ENCODE measurements at places on chromosomes 3 and 15. TPM values are rescaled to one million over a fixed set of nuclear protein-coding genes. Genes with fewer than 3 reads are reported as not detected.

The ANO10 gene
- total RNA-seq: 3.5 TPM

- H3K27me3 ChIP-seq: peaks cover 6% of the 10 kb centered on the region
- peaks cover 33% of the 10 kb centered on the region for H3K36me3 ChIP-seq
- peak overlapping the region; percentile 90 for H3K4me3 ChIP-seq
Measured at GRCh38 chr15:43775411-43775965, 1.3 kb downstream of the ELL3 start.

GRCh38 chr3:185042312-185043050 is 110.4 kb downstream of the C3orf70 start:
- no peak for DNase-seq
- no peak overlapping the region for H3K4me3 ChIP-seq
- H3K27me3 ChIP-seq: no peaks in the 10 kb centered on the region
- peaks cover 12% of the 10 kb centered on the region for H3K36me3 ChIP-seq
- no peaks in the 10 kb centered on the region for H3K4me1 ChIP-seq

The SEMA6D gene
- total RNA-seq: not detected

DNA sequence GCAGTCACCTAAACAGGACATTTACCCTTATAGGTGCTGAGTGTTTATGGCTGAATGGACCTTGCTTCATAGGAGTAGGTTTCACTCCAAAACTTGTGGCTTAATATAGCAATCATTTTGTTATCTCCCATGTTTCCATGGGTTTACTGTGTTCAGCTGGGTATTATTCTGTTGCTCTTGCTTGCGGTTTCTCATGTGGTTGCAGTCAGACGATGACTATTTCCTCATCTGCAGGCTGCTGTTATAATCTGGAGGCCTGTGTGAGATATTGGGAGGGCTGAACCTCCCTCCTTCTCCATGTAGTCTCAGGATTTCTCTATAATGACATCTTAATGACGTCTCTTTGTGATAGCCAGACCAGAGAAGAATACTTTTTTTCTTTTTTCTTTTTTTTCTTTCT is 98.1 kb downstream of the ZPLD1 start:
- H3K27ac ChIP-seq: no peak overlapping the region
- H3K4me3 ChIP-seq: no peak overlapping the region
- H3K27me3 ChIP-seq: peaks cover 6% of the 10 kb centered on the region
- H3K36me3 ChIP-seq: no peaks in the 10 kb centered on the region
- H3K4me1 ChIP-seq: peaks cover 3% of the 10 kb centered on the region
- no peak for DNase-seq

- H3K27me3 ChIP-seq: no peaks in the 10 kb centered on the region
- H3K4me3 ChIP-seq: no peak overlapping the region
- no peaks in the 10 kb centered on the region for H3K36me3 ChIP-seq
- DNase-seq: no peak
Measured at GRCh38 chr3:109921509-109921908, 584.2 kb upstream of the DPPA4 start.

The HES1 gene
- total RNA-seq: 1.2 TPM

DNA sequence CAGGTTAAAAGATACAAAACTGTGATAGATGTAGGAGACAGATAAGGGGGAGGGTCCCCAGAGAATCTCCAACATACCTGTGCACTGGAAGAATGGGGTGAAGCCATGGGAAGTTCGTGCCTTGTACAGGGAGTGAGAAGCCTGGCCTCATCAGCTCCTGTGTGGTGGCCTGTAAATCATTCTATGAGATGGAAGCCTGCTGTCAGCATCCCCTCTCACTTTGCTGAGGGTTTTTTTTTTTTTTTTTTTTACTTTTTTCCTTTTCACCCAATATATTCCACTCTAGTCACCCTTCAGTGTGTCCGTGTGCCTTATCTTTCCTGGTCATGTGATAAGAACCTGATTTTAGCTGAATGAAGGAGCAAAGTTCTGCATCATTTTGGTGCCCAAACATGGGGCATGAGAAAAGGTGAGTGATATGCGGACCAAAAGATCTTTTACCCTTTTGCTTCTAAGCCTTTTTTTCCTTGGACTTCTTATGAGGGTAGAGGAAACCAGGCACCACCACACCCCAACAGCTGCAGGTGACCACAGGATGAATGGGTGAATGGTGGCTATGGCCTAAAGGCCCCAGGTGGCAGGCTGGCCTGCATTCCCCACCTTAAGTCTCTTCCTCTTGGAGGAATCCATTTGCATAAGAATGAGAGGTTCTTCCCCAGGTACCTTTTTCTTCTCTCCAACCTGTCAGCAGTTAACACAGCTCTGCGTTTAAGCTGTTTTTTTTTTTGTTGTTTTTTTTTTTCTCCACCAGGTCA is 1345.0 kb downstream of the NSUN3 start:
- H3K27ac ChIP-seq: no peak overlapping the region
- no peaks in the 10 kb centered on the region for H3K27me3 ChIP-seq
- no peak overlapping the region for H3K4me3 ChIP-seq
- no peaks in the 10 kb centered on the region for H3K4me1 ChIP-seq
- DNase-seq: no peak

DNA sequence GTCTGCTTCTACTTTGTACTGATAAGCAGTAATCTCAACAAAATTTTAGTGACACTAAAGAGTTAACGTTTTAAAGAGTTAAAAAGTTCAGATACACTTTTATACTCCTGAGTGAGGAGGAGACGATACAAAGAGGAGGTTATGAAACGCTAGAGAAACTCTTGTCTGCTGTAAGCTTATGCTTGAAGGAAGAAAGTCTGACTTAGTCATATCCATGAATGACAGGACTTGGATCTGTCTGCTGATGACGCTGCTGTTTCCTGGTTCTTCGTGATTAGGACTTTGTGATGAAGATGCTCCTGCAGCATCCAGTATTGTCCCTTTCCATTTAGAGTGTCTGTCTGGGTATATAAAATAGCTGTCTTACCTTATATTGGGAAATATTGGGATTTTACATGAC is 15.8 kb downstream of the TCF12 start:
- H3K27me3 ChIP-seq: no peaks in the 10 kb centered on the region
- DNase-seq: no peak
- H3K4me1 ChIP-seq: peaks cover 32% of the 10 kb centered on the region
- peaks cover 50% of the 10 kb centered on the region for H3K36me3 ChIP-seq

DNA sequence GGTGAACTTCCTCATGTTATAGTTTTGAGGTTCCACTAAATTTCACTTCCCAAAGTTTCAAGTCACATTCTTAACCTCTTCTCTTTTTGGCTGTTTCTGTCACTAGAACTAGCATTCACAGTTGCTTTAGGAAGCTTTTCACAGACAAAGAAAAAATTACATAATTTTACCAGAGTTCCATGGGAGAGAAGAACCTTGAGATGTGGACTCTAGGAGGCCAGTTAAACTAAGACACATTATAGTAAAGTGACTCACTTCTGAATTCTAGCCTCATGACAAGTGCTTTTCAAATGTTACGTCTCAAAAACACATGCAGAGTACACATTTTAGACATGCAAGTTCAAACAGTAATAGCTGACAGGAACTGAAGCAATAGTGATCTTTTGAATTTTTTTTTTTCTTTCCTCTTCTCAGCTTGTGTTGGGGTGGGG is 39.9 kb upstream of the LRTM1 start:
- no peak overlapping the region for H3K4me3 ChIP-seq
- no peaks in the 10 kb centered on the region for H3K36me3 ChIP-seq
- H3K27ac ChIP-seq: no peak overlapping the region
- DNase-seq: no peak
- no peaks in the 10 kb centered on the region for H3K27me3 ChIP-seq
- no peaks in the 10 kb centered on the region for H3K4me1 ChIP-seq

The FAM162A gene
- total RNA-seq: 84.9 TPM

The CLDN1 gene
- total RNA-seq: 0.33 TPM

The ZNF385D gene
- total RNA-seq: not detected

DNA sequence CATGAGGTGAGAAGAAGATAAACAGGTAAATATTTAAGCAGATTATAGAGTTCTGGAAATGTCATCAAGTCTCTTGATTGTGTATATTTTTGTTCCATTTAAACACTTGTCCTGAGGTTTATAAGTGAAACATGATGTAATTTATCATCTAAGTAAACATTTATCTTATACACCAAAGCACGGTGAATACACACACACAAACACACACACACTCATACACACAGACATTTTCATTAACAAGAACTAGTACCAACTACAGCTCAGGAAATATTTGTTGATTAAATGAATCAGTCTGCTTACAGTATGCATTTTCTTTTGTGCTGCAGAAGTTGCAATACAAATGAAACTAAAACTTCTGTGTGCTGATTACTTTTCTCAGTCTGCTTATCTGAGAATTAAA is 357.3 kb downstream of the ZBTB20 start:
- no peak for DNase-seq
- no peak overlapping the region for H3K4me3 ChIP-seq
- no peaks in the 10 kb centered on the region for H3K4me1 ChIP-seq
- H3K27ac ChIP-seq: no peak overlapping the region
- H3K36me3 ChIP-seq: no peaks in the 10 kb centered on the region
- H3K27me3 ChIP-seq: no peaks in the 10 kb centered on the region

DNA sequence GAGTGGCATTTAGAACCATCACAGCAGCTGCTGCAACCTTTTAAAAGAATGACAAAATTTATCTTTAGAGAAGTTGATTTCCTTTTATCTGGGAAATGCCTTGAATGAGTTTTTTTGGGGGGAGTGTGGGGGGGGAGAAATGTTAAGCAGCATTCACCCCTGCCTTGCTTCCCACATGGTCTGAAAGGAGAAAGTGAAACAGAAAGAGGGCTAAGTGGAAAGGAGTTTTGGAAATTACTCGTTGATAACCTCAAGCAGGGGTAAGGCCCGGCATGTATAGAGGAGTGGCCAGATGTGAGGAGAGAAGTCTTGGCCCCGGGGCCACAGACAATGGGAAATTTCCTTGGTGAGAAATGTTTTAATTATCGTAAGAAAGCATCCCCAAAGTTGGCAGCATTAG is 23.5 kb downstream of the B3GALNT1 start:
- no peak overlapping the region for H3K27ac ChIP-seq
- H3K27me3 ChIP-seq: peaks cover 5% of the 10 kb centered on the region
- peaks cover 8% of the 10 kb centered on the region for H3K36me3 ChIP-seq
- no peak overlapping the region for H3K4me3 ChIP-seq

DNA sequence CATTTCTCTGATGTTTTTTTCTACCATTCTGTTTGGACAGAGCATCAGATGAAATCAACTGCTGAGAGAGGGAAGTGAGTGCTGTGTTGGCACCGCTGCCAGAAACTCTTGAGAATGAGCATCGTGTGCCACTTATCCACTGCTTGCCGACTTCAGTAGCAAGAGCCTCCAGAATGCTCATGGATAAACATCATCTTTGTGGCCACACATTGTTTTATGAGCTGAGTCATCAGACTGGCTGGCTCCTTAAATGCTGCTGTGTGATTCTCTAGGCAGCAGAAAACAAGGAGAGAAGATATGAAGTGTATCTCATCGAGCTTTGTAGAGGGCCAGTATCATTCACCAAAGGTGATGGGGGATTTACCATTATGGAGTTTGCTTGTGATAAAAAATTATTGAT is 3.4 kb upstream of the DOCK3 start:
- no peak overlapping the region for H3K4me3 ChIP-seq
- no peak overlapping the region for H3K27ac ChIP-seq
- DNase-seq: no peak
- peaks cover 14% of the 10 kb centered on the region for H3K4me1 ChIP-seq
- H3K27me3 ChIP-seq: peaks cover 52% of the 10 kb centered on the region

- peaks cover 29% of the 10 kb centered on the region for H3K27me3 ChIP-seq
- no peak overlapping the region for H3K4me3 ChIP-seq
- no peak overlapping the region for H3K27ac ChIP-seq
- no peaks in the 10 kb centered on the region for H3K4me1 ChIP-seq
- DNase-seq: no peak
Measured at GRCh38 chr3:170953736-170954135, 45.3 kb upstream of the EIF5A2 start.

The PSTPIP1 gene
- 182 TPM for total RNA-seq

DNA sequence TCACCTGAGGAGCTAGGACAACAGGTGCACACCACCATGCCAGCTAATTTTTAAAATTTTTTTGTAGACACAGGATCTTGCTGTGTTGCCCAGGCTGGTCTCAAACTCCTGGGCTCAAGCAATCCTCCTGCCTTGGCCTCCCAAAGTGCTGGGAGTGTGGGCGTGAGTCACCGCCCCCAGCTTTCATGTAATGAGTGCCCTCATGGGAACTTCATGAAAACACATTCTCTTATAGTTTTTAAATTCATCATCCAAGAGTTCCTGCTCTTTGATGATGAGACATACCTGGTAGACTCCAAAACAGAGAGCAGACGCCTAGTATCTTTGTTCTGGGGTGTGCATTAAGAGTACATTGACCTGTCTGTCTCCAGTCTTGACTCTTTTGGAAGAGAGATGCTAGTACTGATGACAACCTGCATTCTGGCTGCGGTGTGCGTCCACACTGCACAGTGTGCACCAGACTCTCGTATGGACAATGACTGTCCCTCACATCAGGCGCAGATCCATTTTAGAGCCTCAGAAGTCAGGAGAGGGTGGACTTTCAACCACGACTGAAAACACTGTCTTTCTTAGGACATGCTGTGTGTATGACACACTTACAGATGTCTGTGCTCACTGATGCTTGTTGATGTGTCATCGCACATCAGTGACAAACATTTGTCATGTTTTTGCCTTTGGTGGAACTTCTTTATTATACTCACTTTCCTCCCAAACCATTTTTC is 2.0 kb downstream of the NRROS start:
- no peaks in the 10 kb centered on the region for H3K27me3 ChIP-seq
- peak overlapping the region; percentile 94 for H3K27ac ChIP-seq
- peak overlapping the region; percentile 86 for H3K4me3 ChIP-seq
- H3K4me1 ChIP-seq: peaks cover 62% of the 10 kb centered on the region

GRCh38 chr3:194282436-194283122 is 68.5 kb downstream of the CPN2 start:
- no peaks in the 10 kb centered on the region for H3K4me1 ChIP-seq
- no peak for DNase-seq
- no peaks in the 10 kb centered on the region for H3K36me3 ChIP-seq
- H3K27ac ChIP-seq: no peak overlapping the region

DNA sequence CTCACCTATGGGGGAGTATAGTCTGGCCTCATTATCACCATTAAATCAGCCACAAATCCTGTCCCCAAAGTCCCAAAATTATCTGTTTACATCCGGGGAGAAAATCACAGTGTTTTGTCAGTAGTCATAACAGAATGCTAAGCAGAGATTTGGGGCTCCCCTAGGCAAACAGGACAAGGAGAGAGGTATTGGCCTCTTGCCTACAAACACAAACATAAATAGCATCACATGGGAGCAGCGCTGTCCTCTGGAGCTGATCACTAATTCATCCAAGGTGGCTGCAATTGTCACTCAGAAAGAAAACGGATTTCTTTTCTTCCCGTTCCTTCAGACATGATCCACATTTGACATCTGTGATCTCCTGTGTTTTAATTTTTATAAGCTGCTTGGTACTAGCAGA is 1028.1 kb downstream of the NTRK3 start:
- H3K4me1 ChIP-seq: no peaks in the 10 kb centered on the region
- no peaks in the 10 kb centered on the region for H3K36me3 ChIP-seq
- H3K4me3 ChIP-seq: no peak overlapping the region
- H3K27me3 ChIP-seq: no peaks in the 10 kb centered on the region
- no peak overlapping the region for H3K27ac ChIP-seq

DNA sequence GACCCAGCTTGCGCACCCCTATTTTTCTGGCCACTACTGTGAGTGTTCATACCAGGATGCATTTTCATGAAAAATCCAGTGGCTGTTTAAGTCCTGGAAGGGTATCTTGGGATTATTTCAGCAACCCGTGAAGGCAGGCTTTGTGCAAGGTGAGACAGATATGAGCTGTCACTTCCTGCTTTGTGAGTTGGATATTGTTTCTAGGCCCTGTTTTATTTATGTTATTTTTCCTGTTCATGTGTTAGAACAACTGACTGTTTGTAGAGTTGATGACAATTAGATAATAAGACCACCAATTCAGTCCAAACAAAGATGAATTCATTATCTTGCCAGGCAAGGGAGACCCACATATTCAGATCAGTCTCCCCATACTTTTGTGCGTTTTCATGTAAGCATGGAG is 42.5 kb downstream of the ZBTB38 start:
- peak overlapping the region; percentile 83 for H3K4me3 ChIP-seq
- no peaks in the 10 kb centered on the region for H3K27me3 ChIP-seq
- peaks cover 36% of the 10 kb centered on the region for H3K36me3 ChIP-seq
- peak overlapping the region; percentile 99 for H3K27ac ChIP-seq

The A4GNT gene
- not detected for total RNA-seq

All from activated CD4-positive, alpha-beta T cell treated with anti-CD3 and anti-CD28 coated beads, Interleukin-2, amount 10 ng/mL, durations not matched to agents 24 days and 14 days (primary cell).